ENCODE measurements at places on chromosomes 1 and 21.
A peak's percentile ranks its signal among the peaks of the same experiment; 100 is the strongest.

DNA sequence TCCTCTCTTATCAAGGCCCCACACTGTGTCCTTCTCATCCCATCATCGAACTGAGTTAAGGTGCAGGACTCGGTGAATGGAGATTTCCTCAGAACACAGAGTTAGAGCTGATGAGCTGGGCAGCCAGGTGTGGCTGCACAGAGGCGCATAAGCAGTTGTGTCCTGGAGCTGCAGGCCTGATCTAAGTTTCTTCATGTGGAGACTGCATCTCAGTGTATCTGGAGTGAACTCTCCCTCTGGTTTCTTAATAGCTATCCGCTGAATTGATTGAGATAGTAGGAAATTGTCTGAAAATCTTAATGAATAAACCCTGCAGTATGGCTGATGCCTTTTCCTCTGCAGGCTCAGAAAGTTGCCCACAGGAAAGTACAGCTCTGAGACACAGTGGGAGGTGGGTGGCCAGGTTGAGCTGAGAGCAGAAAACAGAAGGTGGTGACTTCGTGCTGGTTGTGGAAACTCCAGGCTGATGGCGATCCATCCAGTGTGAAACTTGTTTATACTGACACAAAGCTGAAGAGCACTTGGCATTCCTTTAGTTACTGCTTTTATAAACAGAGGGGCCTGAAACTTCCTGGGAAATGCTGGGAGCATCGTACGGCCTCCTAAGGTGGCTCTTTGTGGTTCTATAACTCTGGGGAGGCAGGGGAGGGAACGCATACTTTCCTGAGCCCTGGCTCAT is 67.4 kb upstream of the F3 start:
- ATAC-seq = no peak

GRCh38 chr1:222634180-222635013 is 16.5 kb downstream of the MIA3 start:
- peak; percentile 62 for ATAC-seq

DNA sequence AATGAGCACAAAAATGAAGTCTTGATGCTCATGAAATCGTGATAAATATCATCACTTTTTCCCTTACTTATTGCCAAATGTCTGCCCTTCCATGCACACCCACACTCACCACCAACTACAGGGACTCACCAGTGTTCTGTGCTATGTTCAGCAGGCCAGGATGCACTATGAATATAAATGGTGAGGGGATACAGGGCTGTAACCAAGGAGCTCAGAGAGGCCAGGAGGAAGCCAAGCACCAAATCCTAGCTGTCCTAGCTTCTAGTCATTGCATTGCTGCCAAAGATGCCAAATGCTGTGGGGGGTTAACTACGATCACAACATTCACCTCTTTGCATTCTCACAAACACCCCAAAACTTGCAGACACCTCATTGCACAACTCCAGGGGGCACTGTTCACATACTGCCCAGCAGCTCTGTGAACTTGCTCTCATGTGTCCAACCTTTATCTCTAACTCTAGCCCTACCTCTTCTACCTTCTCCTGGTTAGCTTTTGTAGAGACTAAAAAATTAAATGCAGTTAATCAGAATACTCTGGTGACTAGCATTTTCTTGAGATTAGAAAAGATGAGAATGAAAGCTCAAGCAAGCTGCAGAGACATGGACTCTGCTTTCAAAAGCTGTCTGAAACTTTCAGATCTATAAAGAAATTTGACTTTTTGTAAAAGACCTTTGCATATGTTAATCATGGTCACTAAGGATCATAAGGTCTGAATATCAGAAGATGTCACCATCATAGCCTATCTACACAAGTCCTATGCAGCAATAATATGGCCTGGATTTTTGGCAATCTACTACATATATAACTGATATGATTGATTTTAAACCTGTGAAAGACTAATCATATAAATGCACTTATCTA is 13.9 kb upstream of the KIF14 start:
- ATAC-seq = no peak

GRCh38 chr1:75600781-75601180 is 10.1 kb downstream of the SLC44A5 start:
- no peak for ATAC-seq

DNA sequence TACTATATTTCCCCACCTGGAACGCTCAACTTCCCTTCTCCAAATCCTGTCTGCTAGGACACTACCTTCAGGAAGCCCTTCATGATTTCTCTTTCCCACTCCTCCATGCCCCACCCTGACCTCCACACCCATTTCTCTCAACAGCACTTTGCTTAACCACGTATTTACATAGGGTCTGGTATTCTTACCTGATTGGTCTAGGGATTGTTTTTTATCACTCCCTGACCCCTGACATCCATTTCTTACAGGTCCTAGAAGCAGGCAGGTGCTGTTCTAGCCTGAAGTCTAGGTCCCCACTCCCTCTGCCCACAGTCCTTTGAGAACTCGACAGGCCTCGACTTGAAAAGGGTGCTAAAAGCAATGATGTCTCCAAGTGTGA is 47.5 kb downstream of the DMAP1 start:
- ATAC-seq = no peak

DNA sequence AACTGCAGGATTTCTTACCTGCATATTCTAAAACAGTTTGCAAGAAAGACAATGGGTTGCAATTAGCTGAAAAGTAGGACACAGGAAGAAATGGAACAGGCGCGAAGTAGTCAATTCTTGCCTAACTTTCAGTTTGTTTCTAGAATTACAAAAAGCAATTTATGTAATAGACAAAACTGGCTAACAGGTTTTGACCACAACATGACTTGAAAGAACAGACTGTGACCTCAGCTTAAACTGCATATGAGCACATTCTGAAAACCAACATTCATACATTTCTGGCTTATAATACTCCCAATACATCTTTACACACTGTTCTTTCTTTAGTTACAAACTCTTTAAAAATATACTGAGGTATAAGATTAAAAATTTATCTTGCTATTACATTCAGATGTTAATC is 405.9 kb upstream of the B3GALT2 start:
- no peak for ATAC-seq

DNA sequence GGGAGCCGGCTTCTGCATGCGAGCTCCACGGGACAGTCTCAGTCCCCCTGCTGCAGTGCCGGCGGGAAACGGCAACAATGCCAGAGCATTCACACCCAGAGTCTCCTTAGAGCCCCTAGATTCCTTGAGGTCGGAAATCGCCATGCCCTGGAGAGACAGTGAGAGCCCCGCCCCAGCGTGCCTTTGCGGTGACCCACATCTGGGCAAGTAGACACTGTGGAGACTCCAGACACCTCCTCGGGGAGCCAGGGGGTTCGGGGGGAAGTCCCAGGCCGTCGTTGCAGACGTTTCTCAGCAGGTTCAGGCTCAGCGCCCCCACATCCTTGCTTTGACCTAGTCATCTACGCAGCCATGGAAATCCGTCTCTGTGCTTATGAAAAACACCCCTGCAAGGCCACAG is 81.3 kb upstream of the ARHGEF16 start:
- ATAC-seq = no peak

GRCh38 chr21:14096172-14096571 is 114.6 kb downstream of the LIPI start:
- no peak for ATAC-seq

DNA sequence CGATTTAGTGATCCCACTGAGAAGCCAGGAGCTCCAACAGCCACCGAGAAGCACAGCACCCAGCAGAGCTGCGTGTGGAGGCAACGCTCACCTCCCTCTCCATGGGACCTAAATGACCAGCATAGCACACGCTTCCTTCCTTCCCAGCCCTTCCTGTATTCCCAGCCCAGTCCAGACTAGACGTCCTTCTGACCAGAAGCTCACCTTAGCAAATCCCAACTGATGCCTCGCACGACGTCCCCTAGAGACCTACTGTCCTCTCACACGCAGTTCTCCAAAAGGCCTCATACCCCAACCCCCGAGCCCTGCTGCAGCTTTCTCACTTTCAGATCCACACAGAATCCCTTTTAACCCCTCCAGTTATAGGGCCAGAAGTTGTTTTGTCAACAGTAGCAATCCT is 132.4 kb downstream of the SLC45A1 start:
- no peak for ATAC-seq

- ATAC-seq = no peak
Measured at GRCh38 chr1:7019510-7019909, 234.3 kb downstream of the CAMTA1 start.

DNA sequence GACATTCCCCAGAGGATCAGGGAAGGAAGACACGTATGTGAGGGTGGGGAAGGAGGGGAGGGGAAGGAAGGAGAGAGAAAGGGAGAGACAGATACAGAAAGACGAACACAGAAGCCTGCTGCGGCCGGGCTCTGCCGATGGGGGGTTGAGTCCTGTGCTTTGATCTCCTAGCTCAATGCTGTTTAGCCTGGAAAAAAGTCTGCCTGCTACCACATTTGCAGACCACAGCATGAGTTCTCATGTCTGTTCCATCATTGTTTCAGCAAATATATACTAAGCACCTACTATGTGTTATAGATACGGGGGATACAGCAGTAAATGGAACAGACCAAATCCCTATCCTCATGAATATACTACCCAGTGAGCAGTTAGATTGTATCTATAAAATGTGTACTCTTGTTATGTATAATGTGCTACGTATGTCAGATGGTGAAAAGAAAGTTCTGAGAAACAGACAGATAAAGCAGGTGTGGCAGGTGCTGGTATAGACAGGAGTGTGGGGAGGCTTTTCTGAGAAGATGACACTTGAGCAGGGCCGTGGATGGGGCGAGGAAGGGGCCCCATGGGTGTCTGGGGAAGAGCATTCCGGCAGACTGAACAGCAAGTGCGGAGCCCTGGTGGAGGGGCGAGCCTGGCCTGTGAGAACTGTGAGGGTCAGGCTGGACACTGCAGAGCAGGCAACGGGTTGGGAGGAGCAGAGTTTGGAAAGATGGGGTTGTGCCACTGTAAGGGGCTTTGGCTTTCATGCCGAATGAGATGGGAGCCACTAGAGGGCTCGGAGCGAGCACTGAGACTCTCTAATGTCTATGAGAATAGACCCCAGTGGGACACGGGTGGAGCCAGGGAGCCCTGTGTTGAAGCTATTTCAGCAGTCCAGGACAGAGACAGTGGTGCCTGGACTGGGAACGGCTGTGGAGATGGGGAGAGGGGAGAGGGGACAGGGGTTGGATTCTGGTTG is 34.1 kb downstream of the KIAA1614 start:
- no peak for ATAC-seq

GRCh38 chr1:118948351-118948750 is 39.8 kb downstream of the TBX15 start:
- no peak for ATAC-seq

- no peak for ATAC-seq
Measured at GRCh38 chr1:53868565-53868964, 21.0 kb downstream of the YIPF1 start.

GRCh38 chr1:25099343-25099951 is 132.9 kb downstream of the SYF2 start:
- peak; percentile 72 for ATAC-seq

- no peak for ATAC-seq
Measured at GRCh38 chr1:64705591-64705990, 39.3 kb upstream of the RAVER2 start.

- no peak for ATAC-seq
Measured at GRCh38 chr1:225814381-225814780, 4.5 kb downstream of the EPHX1 start.

- ATAC-seq = no peak
Measured at GRCh38 chr1:67085326-67085725, 31.4 kb upstream of the SLC35D1 start.

- no peak for ATAC-seq
Measured at GRCh38 chr1:205510308-205510950, 6.0 kb downstream of the CDK18 start.

- ATAC-seq = no peak
Measured at GRCh38 chr1:33131191-33131590, 50.2 kb downstream of the AZIN2 start.

DNA sequence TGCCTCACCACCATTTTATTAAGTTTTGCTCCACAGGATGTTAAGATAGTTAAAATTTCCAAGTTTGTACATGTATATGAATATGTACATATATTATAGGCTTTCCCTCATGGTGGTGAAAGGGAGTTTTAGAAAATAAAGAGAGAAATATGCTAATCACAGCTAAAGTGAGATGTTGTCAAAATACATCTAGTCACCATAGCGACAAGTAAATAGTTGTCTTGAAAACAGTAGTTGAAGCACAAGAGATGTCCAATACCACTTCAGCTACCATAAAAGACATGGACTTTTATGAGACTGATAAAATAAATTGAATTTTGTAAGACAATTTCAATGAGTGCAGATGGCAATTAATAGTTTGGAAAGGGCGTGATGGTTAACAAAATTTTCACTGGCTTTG is 1600.0 kb downstream of the BRINP3 start:
- ATAC-seq = no peak

DNA sequence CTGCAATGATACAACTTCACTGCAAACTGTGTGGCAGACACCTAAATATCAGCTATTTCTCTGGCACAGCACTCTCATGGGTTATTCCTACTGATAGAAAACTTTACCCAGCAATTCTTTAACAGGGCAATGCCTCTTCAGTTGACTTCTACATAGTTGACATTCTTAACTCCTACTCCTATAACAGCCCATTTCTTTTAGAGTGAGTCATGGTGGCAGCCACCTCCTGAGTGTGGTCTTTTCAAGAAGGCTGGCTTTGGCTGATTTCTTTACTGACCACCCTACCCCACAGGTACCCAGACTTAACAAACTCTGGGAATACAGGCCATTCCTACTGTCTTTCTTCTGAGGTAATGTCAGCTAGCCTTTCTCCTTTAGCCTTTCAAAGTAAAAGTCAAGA is 805.8 kb upstream of the ADGRL2 start:
- ATAC-seq = no peak

GRCh38 chr1:198638894-198639635 is at the start of gene PTPRC:
PTPRC (plus strand) TSS chr1:198639040; CDS start chr1:198639269, 229 bp downstream.
- peak; percentile 93 for ATAC-seq

- peak; percentile 86 for ATAC-seq
Measured at GRCh38 chr1:223621312-223621734, 44.2 kb downstream of the CAPN8 start.

GRCh38 chr1:210362526-210362925 is 33.8 kb downstream of the HHAT start:
- ATAC-seq = no peak

- no peak for ATAC-seq
Measured at GRCh38 chr1:205449254-205449749, 6.5 kb downstream of the BLACAT1 start.

DNA sequence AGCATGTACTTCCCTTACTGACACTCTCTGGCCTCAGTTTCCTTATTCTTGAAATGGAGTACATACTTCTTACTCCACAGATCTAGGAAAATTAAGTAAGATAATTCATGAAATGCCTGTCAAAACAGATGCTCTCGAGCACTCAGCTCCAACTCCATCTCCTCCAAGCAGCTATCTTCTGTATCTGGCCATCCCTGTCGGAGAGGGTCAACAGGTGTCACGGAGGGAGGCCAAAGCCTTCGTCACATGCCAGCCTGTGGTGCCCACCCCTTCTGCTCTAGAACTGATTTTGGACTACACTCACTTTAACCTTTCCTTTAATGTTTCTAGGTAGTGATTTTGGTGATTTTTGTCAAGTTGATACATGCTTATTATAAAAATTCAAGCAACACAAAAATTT is 18.8 kb upstream of the PKP1 start:
- no peak for ATAC-seq

- no peak for ATAC-seq
Measured at GRCh38 chr1:29306471-29307140, 70.3 kb downstream of the PTPRU start.

GRCh38 chr1:230359992-230360668 is 66.0 kb downstream of the PGBD5 start:
- ATAC-seq = no peak

- ATAC-seq = no peak
Measured at GRCh38 chr1:4177425-4178150, 277.5 kb upstream of the C1orf174 start.

Data from stimulated activated memory B cell treated with anti-CD40 and anti-IgM and Interleukin-4, amounts not matched to agents 10 μg/mL and 1 μg/mL and 100 μg/mL, for 72 hours (primary cell).